ENCODE measurements at places on chromosomes 16 and 17.

DNA sequence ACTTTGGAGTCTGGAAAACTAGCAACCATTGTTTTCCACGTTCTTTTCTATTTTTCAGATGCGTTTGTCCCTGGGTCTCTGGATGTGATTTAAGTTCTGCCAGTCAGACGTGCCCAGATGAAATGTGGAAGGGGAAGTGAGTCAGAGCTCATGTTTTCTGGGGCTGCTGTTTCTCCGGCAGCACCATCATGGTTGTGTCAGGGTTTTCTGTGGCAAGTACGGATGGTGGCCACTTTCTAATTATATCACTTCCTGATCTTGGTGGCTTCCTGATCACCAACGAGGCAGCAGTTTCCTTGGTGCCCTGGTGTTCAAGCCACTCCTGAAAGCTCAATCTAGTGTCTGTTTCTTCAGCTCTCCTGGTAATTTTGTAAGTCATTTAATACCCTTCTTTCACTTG lies 31.4 kb upstream of the PMFBP1 start:
- no peak for DNase-seq

DNA sequence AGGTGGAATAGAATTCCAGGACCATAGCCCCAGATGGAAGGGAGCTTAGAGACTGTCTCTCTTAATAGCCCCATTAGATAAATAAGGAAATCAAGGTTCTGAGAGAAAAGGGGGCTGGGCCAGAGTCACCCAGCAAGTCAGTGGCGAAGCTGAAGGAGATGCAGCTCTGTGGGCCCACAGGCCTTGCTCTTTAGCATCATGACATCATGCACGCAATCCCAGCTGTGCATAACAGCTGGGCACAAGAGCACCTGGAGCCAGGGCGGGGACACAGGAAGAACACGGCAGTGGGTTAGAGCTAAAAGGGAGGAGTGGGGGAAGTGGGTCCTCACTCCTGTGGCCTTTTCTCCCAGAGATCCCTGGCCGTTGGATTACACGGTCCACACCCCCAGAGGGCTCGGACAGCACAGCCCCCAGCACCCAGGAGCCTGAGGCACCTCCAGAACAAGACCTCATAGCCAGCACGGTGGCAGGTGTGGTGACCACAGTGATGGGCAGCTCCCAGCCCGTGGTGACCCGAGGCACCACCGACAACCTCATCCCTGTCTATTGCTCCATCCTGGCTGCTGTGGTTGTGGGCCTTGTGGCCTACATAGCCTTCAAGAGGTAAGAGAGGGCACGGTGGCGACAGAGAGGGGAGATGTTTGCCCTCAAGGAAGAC lies 15.1 kb downstream of the NGFR start:
- DNase-seq, result no peak

- DNase-seq, result no peak
These were observed 20.2 kb downstream of the CCDC42 start for GRCh38 chr17:8724451-8724850.

- no peak for DNase-seq
These were observed 164.3 kb downstream of the ANKFN1 start for GRCh38 chr17:56317351-56318208.

DNA sequence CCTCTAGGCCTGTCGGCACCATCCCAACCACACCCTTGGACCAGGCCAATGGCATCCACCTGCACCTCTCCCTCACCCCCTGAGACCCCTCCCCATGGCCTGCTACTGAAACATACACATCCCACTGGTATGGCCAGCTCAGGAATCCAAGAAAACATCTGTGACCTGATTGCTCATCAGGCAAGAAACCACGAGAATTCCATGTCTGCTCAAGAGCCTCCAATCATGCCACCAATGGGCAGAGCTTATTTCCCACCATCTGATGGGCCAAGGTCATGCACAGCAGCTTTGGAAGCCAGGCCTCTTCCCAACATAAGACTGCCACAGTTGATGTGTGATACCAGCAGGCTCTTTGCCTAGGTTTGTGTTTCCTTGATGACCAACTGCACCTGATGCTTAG lies 190.1 kb downstream of the C16orf78 start:
- DNase-seq, result no peak

Measured in cortex of kidney (tissue), 1 donor.